ENCODE measurements at places on chromosomes 6 and 20.

GRCh38 chr20:33676652-33677645 lies 2.7 kb upstream of the NECAB3 start:
- no peak for DNase-seq

DNA sequence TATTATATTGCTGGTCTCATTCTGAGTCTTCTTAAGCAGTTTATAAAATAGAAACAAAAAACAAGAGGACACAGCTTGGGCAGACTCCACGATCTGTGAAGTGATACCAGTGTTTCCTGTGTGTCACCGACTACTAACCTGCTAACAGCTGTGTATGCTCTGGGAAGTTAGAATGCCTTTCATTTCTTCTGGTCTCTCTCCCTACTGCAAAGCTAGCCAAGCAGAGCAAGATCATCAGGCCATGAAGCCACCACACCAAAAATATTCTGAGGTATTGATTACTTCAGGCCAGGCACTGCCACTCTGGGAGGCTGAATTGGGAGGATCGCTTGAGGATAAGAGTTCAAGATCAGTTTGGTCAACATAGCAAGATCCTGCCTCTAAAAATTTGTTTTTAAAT lies 46.9 kb upstream of the SMIM29 start:
- DNase-seq, result no peak

DNA sequence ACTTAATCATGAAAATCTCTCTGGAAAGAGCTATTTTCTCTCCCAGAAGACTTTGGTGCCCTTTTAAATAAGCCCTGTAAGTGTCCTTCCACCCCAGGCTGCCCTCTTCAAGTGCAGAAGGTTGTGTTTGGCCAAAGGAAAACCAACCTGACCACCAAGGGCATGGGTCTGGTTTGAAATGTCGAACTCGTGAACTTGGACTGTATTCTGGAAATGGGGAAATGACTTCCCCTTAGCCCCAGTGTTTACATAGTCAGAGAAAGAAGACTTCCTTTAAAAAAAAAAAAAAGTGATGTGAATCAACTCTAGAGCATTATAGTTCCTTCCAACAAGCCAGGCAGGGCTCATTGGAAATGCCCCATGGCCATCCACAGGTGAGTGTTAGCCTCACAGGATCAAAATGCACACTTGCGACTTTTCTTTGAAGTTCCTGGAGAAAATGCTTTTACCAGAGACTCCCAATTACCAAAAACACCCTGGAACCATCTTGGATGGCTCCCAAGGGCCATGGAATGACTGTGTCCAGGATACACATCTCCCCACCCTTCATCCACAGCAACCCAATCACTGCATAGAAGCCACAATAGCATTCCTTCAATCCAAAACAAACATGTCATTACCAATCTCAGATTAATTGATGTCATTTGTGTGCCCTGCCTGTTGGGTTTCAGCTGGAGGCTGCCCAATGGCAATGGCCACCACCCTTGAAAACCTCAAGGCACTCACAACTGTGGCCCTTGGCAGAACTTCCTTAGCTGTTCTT lies 133.8 kb downstream of the CLIC5 start:
- no peak for DNase-seq

- DNase-seq, result no peak
Observed at GRCh38 chr6:56556751-56557540, 85.7 kb downstream of the DST start.

- DNase-seq, result no peak
Observed at GRCh38 chr6:88612631-88613030, 350.8 kb downstream of the RNGTT start.

GRCh38 chr20:34600892-34601653 lies 42.6 kb downstream of the MAP1LC3A start:
- DNase-seq, result no peak

- DNase-seq, result no peak
Observed at GRCh38 chr20:57509665-57510237, 15.2 kb downstream of the CTCFL start.

- no peak for DNase-seq
Observed at GRCh38 chr6:98640366-98640765, 194.0 kb upstream of the POU3F2 start.

DNA sequence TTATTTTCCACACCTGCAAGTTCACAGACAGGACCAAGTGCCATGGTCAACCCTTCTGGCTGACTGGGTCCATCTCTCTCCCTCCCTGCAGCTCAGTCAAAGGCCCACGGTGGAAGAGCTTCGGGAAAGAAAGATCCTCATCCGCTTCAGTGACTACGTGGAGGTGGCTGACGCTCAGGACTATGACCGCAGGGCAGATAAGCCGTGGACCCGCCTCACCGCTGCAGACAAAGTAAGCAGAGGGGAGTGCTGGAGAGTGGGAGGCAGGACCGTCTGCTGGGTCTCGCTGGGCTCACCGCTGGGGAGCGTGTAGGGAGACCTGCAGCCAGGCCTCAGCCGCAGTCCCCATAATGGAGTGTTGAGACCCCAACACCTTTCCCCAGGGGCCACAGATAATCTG lies 45.0 kb downstream of the TBC1D7 start:
- DNase-seq, result no peak

GRCh38 chr6:124703541-124703940 lies 258.7 kb upstream of the RNF217 start:
- DNase-seq, result no peak

DNA sequence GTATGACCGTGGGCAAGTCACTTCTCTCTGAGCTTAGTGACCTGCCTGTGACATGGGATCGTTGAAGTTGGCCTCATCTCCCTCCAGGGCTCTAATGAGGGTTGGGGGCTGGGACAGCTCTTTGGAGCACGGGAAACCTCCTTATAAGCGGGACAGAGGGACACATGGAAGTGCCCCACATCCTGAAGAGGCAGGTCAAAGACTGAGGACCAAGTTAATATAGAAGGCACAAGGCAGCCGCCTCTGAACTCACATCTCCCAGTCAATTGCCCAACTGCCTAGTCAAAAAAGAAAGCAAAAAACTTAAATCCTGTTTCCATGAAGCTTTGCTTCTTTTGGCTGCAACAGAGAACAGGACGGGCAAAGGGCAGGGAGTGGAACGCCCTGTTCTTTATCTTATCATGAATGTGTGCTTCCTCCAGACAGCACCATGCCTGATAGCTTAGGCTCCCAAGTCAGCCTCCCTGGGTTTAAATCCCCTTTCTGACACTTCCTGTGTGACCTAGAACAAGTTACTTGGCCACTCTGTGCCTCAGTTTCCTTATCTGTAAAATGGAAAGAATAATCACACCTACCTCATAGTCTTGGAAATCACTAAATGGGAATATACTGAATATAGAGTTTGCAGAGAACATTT lies 27.1 kb downstream of the LBP start:
- DNase-seq, result no peak

DNA sequence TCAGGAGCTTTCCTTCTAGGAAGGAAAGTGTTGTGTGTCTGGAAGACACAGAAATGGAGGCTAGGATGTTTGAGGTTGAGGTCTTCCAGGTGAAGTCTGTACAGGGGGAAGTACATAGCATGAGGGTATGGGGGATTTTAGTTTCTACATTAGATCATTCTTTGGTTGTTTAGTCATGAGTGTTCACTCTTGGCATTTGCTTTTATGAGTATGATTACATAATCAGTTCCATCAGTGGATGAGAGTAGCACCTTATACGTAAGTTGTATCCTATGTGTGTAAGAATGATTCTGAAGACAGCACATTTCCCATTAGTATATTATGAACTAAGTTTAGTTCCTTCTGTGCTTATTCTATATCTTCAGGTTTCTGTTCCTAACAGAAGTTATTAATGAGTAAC lies 1.9 kb downstream of the CDYL start:
- DNase-seq, result no peak

DNA sequence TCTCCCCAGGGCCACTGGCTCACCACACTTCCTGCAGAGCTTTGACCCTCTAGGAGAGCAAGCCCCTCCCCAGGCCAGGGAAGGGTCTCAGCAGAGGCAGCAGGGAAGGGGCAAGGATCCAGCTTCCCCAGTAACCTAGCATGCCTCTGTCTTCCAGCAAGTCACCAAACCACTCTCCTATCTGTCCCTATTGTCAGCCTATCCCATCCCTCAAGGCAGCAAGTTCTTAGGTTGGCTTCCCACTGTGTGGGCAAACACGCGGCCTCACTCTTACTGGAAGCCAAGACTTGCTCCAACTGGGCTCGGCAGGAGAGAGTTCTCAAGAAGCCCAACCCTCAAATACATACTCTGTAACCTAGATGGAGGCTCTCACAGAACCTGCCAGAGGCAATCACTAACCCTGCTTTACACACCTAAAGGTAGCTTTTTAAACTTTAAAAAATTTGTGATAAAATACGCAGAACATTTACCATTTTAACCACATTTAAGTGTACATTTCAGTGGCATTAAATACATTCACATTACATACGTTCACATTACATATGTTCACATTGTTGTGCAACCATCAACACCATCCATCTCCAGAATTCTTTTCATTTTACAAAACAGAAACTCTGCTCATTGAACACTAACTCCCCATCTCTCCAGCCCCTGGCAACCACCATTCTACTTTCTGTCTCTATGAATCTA lies 58.5 kb downstream of the MRPL14 start:
- no peak for DNase-seq

GRCh38 chr6:161378115-161378514 lies 104.3 kb upstream of the AGPAT4 start:
- no peak for DNase-seq

GRCh38 chr6:148432462-148433195 lies 90.0 kb downstream of the SASH1 start:
- DNase-seq, result no peak

- DNase-seq, result no peak
Observed at GRCh38 chr6:157841211-157841840, 18.3 kb downstream of the SNX9 start.

- no peak for DNase-seq
Observed at GRCh38 chr20:6007094-6007528, 46.7 kb downstream of the LRRN4 start.

DNA sequence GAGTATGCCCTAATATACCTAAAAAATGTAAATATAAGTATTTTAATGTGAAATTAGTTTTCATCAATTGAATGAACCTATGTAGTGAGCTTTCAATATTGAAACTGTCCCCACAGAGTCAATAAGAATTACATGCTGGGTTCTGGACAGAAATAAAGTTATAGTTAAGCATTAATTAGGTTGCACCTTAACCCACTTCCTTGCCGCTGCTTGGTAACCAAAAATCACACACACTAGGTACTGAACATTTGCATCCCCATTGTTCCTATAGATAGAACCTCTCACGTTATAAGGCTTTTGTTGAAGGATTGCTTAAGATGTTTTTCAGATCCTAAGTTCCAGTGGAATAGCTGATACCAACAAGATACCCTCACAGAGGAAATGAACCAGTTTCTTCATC lies 237.1 kb upstream of the OPRM1 start:
- no peak for DNase-seq

GRCh38 chr6:88964509-88964908 lies 1.1 kb upstream of the RNGTT start:
- DNase-seq, result no peak

DNA sequence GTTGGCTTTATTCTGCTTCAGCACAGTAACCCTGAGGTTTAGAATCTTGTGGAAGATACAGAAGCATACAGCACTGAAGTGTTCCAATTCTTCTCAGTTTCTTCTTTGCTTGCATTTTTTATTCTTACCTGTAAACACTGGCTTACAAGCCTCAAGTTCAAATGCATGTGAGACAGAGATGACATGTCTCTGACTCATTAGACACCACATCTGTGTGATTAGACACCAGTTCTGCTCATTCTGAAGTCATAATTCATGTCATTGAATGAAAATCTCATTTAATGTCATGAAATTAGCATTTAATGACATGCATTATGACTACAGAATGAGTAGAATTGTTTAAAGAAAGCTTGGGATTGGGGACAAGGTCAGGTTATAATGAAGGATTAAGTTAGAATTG lies 5.8 kb downstream of the GZF1 start:
- DNase-seq, result no peak

DNA sequence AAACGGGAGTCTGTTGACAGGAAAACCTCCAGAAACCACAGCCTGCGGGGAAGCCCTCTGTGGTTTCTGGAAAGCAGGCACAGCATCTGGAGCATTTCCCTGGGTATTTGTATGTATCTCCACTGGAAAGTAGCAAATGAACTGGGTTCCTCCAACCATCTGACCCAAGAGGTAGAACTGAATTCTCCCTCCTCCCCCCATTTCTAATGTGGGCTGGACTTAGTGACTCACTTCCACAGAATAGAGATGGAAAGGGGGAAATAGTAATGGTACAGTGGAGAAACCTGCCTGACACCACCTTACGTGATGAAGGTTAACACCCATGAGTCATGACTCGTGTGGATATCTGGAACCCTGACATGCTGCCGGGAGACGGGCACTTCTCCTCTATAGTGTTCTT lies 51.9 kb upstream of the XRN2 start:
- no peak for DNase-seq

- no peak for DNase-seq
Observed at GRCh38 chr20:22321191-22321590, 263.2 kb downstream of the FOXA2 start.

DNA sequence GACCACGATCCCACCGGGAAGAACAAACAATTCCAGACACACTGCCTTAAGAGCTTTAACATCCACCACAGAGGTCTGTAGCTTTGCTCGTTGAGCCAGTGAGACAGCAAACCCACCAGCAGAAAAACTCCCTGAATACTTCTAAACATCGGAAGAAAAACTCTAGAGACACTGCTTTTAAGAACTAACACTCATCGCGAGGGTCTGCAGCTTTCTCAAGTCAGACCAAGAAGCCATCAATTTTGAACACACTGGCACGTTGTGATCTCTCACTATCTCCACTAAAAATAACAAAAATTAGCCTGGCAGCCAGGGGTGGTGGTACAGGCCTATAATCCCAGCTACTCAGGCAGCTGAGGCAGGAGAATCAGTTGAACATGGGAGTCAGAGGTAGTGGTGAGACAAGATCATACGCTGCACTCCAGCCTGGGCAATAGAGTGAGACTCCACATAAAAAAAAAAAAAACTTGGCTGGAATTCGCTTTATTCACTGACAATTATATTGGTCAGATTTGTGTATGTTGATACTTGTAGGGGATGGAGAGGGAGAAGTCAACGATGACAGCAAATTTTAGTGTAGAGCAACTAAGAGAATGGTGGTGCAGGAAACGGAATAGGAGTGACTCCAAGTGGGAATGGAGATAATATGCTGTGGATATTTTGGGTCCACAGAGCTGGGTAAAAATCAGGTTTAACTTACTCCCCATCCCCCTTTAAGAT lies 860 bp upstream of the TMEM14C start:
- DNase-seq, result no peak

Measured in activated CD4-positive, CD25-positive, alpha-beta regulatory T cell treated with anti-CD3 and anti-CD28 coated beads, Interleukin-2, amount 50 U/mL, for 72 hours (primary cell).